ENCODE measurements at places on chromosomes 2 and 18.
A peak's percentile ranks its signal among the peaks of the same experiment; 100 is the strongest.

DNA sequence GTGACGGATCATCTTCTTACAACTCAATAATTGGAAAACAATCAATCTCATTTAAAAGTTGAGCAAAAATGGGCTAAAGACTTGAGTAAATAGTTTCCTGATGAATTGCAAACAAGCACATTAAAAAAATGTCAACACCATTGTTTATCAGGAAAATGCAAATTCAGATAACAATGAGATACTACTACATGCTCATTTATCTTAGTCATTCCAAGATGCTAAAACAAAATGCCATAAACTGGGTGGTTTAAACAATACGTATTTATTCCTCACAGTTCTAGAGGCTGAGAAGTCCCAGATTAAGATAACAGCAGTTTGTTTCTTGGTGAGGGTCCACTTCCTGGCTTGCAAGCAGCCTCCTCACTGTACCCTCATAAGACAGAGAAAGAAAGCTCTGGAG lies 359.6 kb downstream of the NR4A2 start:
- DNase-seq: no peak

DNA sequence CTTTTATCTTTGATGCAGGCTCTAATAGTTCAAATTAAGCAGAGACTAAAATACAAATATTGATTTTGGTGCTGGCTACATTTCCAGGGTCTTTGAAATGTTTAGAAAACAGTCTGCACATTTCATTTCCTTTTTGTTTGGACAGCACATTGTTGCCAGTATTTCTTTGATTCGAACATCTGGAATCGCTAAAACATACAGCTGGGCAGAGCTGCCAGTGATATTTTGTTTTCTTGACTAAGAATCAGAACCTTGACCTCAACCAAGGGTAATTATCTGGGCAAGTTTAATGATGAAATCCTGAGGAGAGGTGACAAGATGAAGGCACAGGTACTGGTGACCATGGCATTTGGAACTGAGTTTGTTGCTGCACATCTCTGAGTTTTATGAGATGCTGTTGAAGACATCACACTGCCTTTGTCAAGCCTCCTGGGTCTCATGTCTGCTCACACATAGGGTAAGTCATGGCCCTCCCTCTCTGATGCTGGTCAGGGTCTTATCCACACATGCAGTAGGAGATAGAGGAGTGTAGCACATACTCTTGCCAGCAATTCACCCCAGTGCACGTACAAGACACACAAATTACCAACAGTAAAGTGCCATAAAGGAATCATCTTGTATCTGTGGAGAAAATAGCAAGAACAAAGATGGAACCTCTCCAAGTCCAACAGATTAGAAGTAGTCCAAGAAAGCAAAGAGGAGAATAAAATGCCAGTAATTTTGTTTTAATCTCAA lies 391.9 kb downstream of the RND3 start:
- DNase-seq: no peak

DNA sequence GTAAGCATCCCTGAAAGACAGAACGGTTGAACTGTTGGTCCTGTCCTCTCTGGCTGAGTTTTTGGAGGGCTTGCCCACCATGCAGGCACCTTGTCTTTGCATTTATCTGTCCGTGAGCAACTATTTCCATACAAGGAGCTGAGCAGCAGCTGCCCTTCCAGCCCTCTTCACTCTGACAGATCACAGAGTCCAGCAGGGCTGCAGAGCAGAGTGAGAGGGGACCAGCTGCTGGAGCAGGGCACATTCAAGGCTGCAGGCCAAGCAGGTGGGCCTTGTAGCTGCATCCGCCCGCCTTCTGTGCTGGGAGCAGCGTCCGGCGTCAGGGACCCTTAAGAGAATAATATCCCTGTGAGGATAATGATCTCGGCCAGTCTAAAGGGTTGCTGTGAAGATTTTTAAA lies 9.5 kb downstream of the SMYD1 start:
- DNase-seq: no peak

- no peak for DNase-seq
Measured at GRCh38 chr2:220531216-220531615, 903.8 kb downstream of the SLC4A3 start.

GRCh38 chr2:2502201-2502549 lies 171.1 kb upstream of the MYT1L start:
- DNase-seq: no peak

DNA sequence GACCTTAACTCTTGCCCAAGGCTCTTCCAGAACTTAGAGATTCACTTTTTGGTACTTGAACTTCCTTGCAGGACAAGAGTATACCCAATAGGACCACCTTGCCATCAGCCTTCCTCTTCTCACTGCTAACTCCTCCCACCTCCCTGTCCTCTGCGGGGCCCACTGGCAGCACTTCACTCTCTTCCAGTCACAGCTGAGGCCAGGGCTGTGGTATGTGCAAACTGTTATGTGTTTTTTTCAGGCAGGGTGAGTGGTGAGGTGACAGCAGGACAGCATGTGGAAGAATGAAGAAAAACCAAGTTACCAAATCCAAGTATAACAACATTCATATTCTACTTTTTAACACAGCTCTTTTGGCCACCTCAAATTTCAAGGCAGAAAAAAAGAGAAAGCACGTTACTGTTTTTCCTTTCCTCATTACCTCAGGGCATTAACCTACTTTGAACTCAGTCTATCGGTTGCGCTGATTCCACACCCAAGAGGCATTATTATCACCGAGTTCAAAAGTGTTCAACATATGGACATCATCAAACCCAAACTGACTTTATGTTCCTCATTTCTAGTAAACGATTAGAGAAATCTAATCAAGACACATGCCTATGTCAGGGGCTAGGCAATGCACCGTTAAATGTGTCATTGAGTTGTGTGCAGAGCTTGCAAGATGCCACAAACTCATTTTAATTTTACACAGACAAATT lies 605.2 kb upstream of the SYT4 start:
- no peak for DNase-seq

DNA sequence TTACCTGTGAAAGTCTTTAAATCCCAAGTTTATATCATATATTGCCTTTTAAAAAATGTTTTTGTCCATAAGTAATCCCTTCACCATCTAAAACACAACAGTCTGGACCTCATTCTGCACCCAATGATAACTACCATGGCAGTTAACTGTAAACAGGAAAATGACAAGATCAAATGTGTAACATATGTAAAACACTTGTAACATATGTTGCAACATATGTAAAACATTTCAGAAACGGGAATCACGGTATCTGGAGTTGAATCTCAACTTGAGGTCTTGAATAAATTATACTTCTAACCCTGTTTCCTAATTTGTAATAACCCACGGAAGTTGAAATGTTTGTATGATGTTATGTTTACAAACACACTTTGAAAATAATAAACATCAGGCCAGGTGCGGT lies 6.2 kb downstream of the LRPPRC start:
- no peak for DNase-seq

DNA sequence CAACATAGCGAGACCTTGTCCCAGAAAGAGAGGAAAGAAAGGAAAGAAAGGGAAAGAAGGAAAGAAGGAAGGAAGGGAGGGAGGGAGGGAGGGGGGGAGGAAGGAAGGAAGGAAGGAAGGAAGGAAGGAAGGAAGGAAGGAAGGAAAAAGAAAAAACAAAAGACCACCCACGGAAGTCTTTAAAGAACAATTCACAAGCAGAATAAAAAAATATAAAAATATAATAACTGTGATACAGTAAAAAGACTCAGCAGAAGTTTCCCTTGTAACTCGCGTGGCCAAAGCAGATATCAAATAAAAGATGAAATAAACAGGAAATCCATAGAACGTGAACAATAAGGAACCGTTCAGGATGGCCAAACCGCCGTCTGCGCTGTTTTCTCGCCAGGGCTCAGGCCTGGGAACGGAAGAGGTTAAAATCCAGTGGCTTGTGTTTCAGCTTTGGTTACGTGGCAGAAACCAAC lies 1.2 kb upstream of the SLC1A4 start:
- no peak for DNase-seq

DNA sequence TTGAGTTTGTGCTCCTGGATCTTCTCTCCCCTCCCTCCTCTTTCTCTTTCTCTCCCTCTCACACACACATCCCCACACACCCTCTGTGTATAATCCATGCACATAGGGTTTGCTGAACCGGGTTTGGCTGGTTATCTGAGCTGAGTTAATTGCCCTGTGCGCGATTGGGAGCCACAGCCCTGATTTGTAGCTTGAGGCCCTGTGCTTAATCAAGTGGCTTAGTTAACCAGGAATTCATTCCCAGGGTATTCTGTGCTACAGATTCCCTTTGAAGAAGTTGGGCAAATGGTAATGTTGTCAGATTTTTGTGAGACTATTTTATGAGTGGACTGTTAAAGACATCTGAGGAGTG lies 6.2 kb downstream of the PARD3B start:
- DNase-seq: no peak

DNA sequence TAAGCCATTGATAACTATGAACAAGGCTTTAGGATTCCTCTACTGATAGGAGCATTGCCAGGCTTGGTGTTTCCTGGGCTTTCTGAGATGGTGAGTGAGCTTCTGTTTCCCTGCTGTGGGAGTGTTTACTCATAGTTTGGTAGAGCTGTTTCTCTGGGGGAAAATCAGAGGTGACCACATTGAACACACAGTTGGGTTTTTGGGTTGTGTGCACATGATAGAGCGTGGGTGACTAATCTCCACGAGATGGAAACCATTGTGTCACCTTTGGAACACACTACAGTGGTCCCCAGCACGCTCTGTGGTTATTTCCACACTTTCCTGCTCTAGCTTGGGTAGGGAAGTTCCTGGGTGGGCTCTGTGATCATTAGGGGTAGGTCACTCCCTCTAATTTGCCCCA lies 5.4 kb downstream of the IL1R1 start:
- DNase-seq: no peak

- peak; percentile 69 for DNase-seq
Measured at GRCh38 chr2:233449081-233449901, 95.0 kb downstream of the DGKD start.

- no peak for DNase-seq
Measured at GRCh38 chr2:151230627-151231140, 31.0 kb downstream of the RBM43 start.

DNA sequence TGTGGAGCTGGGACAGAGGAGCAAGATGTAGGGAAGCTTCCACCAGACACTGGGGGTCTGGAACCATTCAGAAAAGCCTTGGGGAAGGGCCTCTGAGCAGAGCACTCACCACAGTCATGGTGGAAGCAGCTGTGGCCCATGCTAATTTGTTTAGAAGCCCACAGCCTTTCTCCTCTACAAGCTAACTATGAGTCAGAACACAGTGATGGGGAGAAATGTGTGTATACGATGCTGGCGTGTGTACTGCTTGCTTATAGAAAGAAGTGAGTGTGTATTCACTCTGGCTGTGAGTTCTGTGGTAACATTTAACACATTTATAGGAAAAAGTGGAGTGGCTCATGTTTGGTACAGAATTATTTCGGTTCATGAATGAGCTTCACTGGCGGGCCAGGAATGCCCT lies 157.0 kb upstream of the ACAA2 start:
- no peak for DNase-seq

DNA sequence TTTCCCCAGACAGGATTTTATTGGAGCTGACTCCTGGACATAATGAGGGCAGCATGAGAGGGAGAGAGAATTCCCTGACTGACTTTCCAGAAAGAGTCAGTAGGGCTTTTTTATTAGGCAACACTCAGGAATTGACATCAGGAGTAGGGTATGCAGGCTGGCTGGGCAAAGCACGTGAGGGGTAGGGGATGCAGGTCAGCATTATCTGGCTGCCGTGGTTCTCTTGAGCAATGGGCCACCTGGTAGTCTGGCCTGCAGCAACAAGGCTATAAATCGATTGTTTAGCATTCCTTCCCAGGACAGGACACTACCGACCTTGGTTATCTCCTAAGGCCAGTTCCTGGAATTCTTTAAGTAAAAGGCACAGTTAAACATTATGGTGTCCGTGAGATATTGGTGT lies 160.8 kb upstream of the AGAP1 start:
- DNase-seq: no peak

DNA sequence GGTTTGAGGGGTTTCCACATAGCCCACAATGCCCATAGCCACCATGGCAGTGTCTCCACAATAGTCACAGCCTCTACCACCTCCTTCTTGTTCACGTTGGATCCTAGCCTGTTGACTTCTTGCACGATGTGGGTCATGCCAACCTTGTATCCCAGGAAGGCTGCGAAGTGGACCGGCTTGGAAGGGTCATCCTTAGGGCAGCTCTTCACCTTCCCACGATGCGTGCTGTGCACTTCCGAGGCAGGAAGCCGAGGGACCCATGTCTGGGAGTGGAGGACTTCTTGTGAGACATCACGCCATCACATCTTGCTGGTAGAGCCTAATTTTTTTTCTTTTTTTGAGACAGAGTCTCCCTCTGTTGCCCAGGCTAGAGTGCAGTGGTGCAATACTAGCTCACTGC lies 144.6 kb upstream of the ASB18 start:
- DNase-seq: no peak

GRCh38 chr2:109260886-109261700 lies 132.1 kb downstream of the SH3RF3 start:
- DNase-seq: no peak

DNA sequence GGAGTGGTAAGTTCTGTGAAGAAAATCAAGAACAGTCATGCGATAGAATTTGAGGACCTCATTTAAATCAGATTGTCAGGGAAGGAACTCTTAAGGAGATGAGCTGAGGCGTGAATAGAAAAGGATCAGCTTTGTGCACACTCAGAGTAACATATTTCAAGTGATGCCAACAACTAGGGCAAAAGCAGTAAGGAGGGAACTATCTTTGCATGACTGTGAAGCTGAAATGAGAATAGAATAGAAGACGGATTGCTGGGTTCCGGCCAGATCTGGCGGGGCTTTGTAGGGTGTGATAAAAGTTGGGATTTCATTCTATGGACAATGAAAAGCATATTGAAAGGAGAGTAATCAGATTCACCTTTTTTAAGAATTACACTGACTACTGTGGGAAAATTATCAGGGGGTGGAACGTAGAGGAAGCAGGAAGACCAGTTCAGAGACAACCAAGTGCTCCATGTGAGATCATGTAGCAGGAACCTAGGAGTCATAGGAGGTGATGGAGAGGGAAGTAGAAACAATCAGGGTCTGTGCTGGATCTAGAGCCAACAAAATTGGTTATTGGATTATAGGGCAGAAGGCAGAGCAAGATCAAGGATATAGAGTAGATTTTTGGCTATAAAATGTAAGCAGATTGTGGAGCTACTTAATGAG lies 884.3 kb downstream of the DCC start:
- no peak for DNase-seq

- DNase-seq: no peak
Measured at GRCh38 chr18:13245481-13246000, 27.0 kb downstream of the LDLRAD4 start.

DNA sequence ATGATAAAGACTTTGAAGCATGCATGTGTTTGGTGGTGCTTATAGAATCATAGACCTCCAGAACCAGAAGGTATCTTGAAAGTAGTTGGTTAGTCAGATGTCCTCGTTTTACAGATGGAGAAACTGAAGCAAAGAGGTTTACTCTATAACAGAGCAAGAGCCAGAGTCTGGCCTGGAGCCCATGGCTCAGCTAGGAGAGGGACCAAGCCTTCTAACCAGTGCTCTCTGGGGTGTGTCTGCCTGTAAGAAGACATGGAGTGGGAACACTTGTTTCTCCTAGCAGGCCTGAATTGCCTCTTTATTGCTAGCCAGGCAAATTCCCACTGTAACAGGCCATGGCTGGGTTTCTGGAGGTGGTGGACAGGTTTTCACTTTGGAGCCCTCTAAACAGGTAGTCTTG lies 67.9 kb downstream of the CD8B2 start:
- no peak for DNase-seq

Measured in ovary (tissue), 10 donors.